ENCODE measurements at places on chromosomes 7 and 10.

DNA sequence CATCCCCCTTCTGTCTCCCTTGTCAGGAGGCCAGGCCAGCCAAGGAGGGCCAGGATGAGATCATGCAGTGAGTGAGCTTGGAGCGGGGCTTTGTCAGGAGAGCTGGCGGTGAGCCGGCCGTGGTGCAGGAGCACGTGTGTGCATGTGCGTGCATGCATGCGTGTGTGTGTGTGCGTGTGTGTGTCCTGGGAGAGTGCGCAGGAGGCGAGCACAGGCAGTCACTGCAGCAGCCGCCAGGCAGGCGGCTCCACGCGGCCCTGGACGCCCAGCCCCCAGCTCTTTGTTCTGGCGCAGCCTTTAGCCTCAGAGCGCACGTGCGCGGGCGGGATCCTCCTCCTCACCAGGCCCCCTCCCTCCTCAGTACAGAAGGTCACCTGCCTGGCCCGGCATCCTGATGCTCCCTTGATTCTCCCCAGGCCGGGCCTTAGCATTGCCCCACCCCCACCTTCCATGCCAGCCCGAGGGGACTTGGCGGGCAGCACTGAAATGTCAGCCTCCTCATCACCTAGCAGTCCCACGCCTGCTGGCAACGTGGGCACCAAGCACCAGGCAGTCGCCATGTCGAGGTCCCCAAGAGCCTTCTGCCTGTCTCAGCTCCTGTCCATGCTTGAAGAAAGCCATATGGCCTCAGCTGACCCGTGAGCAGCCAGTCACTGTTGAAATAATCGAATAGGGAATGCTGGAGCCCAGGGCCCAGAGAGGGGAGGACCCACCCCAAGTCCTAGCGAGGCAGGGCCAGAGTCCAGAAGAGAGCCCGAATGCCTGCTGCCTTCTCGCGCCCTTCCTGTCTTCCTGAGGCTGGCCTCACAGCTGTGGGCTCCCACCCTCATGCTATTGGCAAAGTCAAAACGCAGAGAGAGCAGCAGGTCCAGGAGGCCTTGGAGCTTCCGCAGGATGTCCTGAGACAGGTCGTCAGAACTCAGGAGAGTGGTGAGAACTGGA, 125.9 kb upstream of the PPIF start:
- no peaks in the 10 kb centered on the region for H3K27me3 ChIP-seq
- no peak overlapping the region for H3K27ac ChIP-seq
- no peaks in the 10 kb centered on the region for H3K4me1 ChIP-seq
- H3K4me3 ChIP-seq, result no peak overlapping the region
- no peak for DNase-seq

DNA sequence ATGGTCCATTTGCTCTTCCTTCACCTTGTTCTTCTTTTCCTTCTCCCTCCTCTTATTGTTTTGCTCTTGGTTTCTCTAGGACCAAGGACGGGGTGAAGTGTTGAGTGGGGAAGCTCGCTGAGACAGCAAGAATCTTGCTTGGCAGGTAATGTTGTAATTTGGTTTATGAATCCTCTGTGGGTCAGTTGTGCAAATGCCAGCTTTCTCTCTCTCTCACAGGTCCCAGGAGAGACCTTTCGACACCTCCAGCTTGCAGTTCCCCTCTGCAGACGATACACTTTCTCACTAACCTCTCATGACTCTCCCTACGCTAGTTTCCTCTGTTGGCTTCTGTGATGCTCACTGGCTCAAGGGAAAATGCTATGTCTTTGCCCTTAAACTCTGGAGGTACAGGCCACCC, 77.0 kb downstream of the FRMD4A start:
- peaks cover 11% of the 10 kb centered on the region for H3K4me1 ChIP-seq
- H3K27me3 ChIP-seq, result no peaks in the 10 kb centered on the region
- no peak overlapping the region for H3K27ac ChIP-seq

- no peaks in the 10 kb centered on the region for H3K27me3 ChIP-seq
- no peak overlapping the region for H3K27ac ChIP-seq
- no peaks in the 10 kb centered on the region for H3K4me1 ChIP-seq
- H3K36me3 ChIP-seq, result no peaks in the 10 kb centered on the region
Observed at GRCh38 chr7:125481323-125481722, 551.7 kb upstream of the POT1 start.

GRCh38 chr7:42181566-42181965, 55.4 kb downstream of the GLI3 start:
- no peak overlapping the region for H3K4me3 ChIP-seq
- H3K4me1 ChIP-seq, result peaks cover 17% of the 10 kb centered on the region
- no peak for DNase-seq
- peak overlapping the region; percentile 71 for H3K27ac ChIP-seq
- no peaks in the 10 kb centered on the region for H3K27me3 ChIP-seq
- H3K36me3 ChIP-seq, result peaks cover 28% of the 10 kb centered on the region

- H3K36me3 ChIP-seq, result no peaks in the 10 kb centered on the region
- H3K4me1 ChIP-seq, result no peaks in the 10 kb centered on the region
- no peaks in the 10 kb centered on the region for H3K27me3 ChIP-seq
- no peak overlapping the region for H3K27ac ChIP-seq
- H3K4me3 ChIP-seq, result no peak overlapping the region
- no peak for DNase-seq
Observed at GRCh38 chr7:110720626-110721025, 370.3 kb upstream of the LRRN3 start.

GRCh38 chr7:21898265-21898930, 47.3 kb downstream of the CDCA7L start:
- no peak overlapping the region for H3K4me3 ChIP-seq
- no peaks in the 10 kb centered on the region for H3K27me3 ChIP-seq
- H3K36me3 ChIP-seq, result peaks cover 26% of the 10 kb centered on the region
- no peaks in the 10 kb centered on the region for H3K4me1 ChIP-seq

DNA sequence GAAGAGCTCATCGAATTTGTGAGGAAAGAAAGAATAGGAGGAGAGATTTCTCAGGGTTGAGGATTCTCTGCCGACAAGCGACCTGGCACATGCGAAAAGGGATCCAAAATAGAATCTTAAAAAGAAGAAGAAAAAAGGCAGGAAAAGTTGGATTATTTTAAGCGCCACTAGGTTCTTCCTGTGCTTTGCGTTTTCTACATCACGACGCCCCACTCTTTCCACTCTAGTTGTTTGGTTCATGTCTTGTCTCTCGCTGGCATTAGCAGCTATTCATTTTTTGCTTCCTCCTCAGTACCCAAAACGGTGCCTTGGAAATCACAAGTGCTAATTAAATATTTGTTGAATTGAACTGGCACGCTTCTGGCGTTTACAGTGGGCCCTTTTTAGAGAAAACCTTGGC, 674 bp upstream of the FRA10AC1 start:
- H3K27me3 ChIP-seq, result no peaks in the 10 kb centered on the region
- no peak for DNase-seq
- peaks cover 6% of the 10 kb centered on the region for H3K4me1 ChIP-seq
- no peak overlapping the region for H3K27ac ChIP-seq
- no peak overlapping the region for H3K4me3 ChIP-seq

GRCh38 chr10:69795242-69795934, 6.3 kb upstream of the COL13A1 start:
- no peak overlapping the region for H3K27ac ChIP-seq
- peaks cover 22% of the 10 kb centered on the region for H3K27me3 ChIP-seq
- no peaks in the 10 kb centered on the region for H3K36me3 ChIP-seq
- H3K4me1 ChIP-seq, result peaks cover 12% of the 10 kb centered on the region

DNA sequence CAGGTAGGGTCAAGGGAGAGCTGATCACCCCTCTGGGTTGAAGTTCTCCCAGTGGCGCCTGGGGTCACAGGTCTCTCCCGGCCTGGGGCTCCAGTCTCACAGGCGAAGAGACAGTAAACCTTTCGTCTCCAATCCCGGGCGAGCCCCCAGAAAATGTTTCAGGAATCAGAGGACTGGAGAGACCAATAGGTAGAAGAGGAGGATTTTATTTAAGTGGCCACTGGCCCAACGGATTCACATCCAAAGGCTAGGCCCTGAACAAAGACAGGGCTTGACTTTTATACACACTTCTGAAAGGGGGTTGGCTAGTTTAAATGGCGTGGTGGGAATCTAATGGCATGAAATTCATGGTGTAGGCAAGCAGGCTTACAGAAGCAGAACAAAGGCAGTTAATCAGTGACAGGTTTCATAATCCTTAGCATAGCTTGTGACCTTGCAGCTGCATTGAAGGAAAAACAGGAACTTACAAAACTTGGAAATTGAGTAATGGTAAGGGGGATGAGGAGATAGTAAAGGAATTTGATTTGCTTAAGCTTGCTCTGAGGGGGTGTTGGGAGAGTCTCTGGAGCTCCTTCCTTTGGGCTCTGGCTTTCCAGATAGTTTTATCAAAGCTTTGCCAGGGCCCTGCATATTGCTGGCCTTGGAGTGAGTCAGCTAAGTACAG, 105.5 kb downstream of the TRIM24 start:
- no peak overlapping the region for H3K27ac ChIP-seq
- H3K27me3 ChIP-seq, result no peaks in the 10 kb centered on the region
- peak; percentile 6 for DNase-seq
- no peaks in the 10 kb centered on the region for H3K4me1 ChIP-seq
- H3K36me3 ChIP-seq, result peaks cover 58% of the 10 kb centered on the region

DNA sequence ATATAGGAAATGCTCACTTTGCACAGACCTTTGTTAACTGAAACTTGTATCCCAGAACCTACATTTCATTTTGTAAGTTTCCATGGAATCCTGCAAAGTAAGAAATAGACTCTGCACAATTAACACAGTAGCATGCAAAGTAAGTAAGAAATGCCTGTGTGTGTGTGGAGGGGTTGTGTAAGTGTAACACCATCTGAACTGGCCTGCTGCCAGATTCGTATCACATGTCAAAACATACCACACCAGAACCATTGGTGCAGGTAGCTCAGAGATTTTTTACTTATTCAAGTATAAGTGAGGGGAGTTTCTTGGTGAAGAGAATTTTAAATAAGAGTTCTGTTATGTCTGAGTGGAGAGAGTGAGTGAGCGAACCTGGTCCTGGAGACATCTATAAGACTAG, 17.9 kb upstream of the DDX21 start:
- H3K4me3 ChIP-seq, result no peak overlapping the region
- DNase-seq, result peak; percentile 53
- no peaks in the 10 kb centered on the region for H3K4me1 ChIP-seq
- peaks cover 60% of the 10 kb centered on the region for H3K36me3 ChIP-seq

DNA sequence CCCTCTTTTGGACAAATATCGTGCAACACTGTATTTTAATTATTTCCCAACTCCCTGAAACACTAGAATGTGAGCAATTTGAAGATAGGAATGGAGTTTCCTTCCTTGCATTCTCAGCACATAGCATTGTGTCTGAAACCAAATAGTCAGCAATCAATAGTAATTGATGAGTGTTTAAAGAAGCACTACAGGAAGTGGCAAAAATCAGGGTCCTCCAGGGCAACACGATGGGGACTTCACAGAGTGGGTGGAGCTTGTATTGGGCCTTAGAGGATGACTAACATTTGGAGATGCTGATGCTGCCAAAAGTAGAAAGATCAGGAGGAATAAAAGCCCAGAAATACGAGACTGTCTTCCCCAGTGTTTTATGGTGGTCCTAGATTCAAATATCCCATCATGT, 94.9 kb downstream of the NPSR1 start:
- H3K36me3 ChIP-seq, result peaks cover 12% of the 10 kb centered on the region
- DNase-seq, result no peak
- H3K27me3 ChIP-seq, result no peaks in the 10 kb centered on the region
- no peak overlapping the region for H3K27ac ChIP-seq
- H3K4me1 ChIP-seq, result peaks cover 7% of the 10 kb centered on the region

DNA sequence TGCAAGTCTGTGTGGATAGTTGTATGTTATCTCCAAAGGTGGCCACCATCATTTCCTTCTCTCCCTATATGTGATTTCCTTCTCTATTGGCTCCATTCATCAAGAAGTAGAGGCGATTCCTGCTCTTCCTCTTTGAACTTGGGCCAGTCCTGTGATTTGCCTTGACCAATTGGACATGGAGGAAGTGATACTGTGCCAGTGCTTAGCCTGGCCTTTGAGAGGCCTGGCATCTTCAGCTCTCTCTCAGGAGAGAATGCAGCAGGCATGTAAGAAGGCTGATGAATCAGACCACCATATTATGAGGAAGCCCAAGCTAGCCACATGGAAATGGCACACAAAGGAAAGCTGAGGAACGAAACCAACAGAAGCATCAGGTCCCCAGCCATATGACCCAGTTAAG, 195.0 kb upstream of the SVIL start:
- no peak for DNase-seq
- no peaks in the 10 kb centered on the region for H3K36me3 ChIP-seq
- H3K27me3 ChIP-seq, result no peaks in the 10 kb centered on the region
- no peak overlapping the region for H3K4me3 ChIP-seq
- H3K27ac ChIP-seq, result no peak overlapping the region

- DNase-seq, result no peak
- no peaks in the 10 kb centered on the region for H3K4me1 ChIP-seq
- H3K36me3 ChIP-seq, result no peaks in the 10 kb centered on the region
- H3K27ac ChIP-seq, result no peak overlapping the region
Observed at GRCh38 chr10:24114556-24114955, 94.4 kb upstream of the KIAA1217 start.

- no peak overlapping the region for H3K4me3 ChIP-seq
- peaks cover 50% of the 10 kb centered on the region for H3K27me3 ChIP-seq
- H3K4me1 ChIP-seq, result no peaks in the 10 kb centered on the region
- no peaks in the 10 kb centered on the region for H3K36me3 ChIP-seq
- H3K27ac ChIP-seq, result no peak overlapping the region
Observed at GRCh38 chr7:150520145-150520544, 5.5 kb downstream of the GIMAP7 start.

GRCh38 chr7:130993671-130994365, 259.8 kb upstream of the KLF14 start:
- peaks cover 69% of the 10 kb centered on the region for H3K4me1 ChIP-seq
- no peaks in the 10 kb centered on the region for H3K27me3 ChIP-seq
- H3K27ac ChIP-seq, result peak overlapping the region; percentile 96
- peaks cover 41% of the 10 kb centered on the region for H3K36me3 ChIP-seq

DNA sequence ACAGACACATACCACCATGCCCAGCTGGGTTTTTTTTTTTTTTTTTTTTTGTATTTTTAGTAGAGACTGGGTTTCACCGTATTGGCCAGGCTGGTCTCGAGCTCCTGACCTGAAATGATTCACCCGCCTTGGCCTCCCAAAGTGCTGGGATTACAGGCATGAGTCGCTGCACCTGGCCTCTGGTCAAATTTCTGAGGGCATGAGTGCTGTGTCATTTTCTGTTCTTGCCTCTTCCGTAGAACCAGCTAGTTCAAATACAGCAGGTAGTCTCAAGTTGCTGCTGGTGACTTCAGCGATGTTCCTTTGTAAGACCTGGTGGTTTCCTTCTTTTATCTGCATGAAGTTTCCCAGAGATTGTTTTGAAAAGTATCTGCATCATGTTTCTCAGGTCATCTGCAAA, 134.8 kb upstream of the SHH start:
- H3K4me3 ChIP-seq, result no peak overlapping the region
- H3K4me1 ChIP-seq, result peaks cover 23% of the 10 kb centered on the region

DNA sequence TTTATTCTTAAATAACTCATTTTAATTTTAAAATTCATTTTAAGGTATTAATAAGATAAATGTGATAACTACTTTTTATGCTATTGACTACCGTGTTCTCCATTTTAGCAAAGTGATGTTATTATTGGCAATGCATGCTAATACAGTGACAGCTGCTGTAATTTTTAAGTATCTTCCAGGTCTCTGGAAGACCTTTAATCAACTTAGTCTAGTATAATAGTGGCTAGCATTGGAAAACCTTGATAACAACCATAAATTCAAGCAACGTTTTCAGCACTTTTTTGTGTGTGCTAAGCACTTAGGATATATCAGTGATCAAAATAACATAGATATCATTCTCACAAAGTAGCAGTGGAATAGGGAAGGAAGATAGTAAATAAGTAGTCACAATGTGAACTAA, 230.9 kb upstream of the MAGI2 start:
- H3K27ac ChIP-seq, result no peak overlapping the region
- no peak for DNase-seq
- H3K4me1 ChIP-seq, result no peaks in the 10 kb centered on the region
- H3K27me3 ChIP-seq, result peaks cover 71% of the 10 kb centered on the region
- H3K4me3 ChIP-seq, result no peak overlapping the region
- H3K36me3 ChIP-seq, result no peaks in the 10 kb centered on the region

- no peak overlapping the region for H3K4me3 ChIP-seq
- H3K27me3 ChIP-seq, result peaks cover 67% of the 10 kb centered on the region
- no peak for DNase-seq
- H3K27ac ChIP-seq, result no peak overlapping the region
- H3K36me3 ChIP-seq, result no peaks in the 10 kb centered on the region
Observed at GRCh38 chr7:15855525-15856109, 169.1 kb upstream of the MEOX2 start.

Data from MCF 10A (cell line).